Nasal cavity respiratory epithelium epithelial cell of viscerocranial mucosa (primary cell): ENCODE measurements at places on chromosomes 5 and 9. TPM values are rescaled to one million over a fixed set of nuclear protein-coding genes. Genes with fewer than 3 reads are reported as not detected.

Gene INSYN2B
- total RNA-seq = 0.07 and 1.4 TPM in 2 replicates

Gene ELP1
- total RNA-seq = 55.0 and 64.6 TPM in 2 replicates

Gene SLC4A9
- 0.07 and 0.34 TPM in 2 replicates for total RNA-seq

Gene ADAMTSL1
- 0.14 and 0.68 TPM in 2 replicates for total RNA-seq

Gene GHR
- total RNA-seq = 2.1 and 4.6 TPM in 2 replicates

Gene POU5F2
- total RNA-seq = 0.34 and 1.7 TPM in 2 replicates

Gene AQP3
- 72.8 and 110 TPM in 2 replicates for total RNA-seq

Gene GPR151
- not detected in 2 replicates for total RNA-seq

Gene C9orf50
- total RNA-seq = not detected in 2 replicates

Gene PITX1
- 84.1 and 191 TPM in 2 replicates for total RNA-seq

Gene DAB2IP
- total RNA-seq = 10.3 and 41.1 TPM in 2 replicates

Gene ANXA2R
- under 0.01 and 1.00 TPM in 2 replicates for total RNA-seq

Gene BTNL8
- total RNA-seq = not detected in 2 replicates

Gene ENTR1
- total RNA-seq = 61.6 and 77.6 TPM in 2 replicates

Gene GPR150
- total RNA-seq = under 0.01 and 0.21 TPM in 2 replicates

Gene HAVCR1
- total RNA-seq = not detected in 2 replicates

Gene EIF4E1B
- total RNA-seq = not detected in 2 replicates

Gene PCDHGA9
- total RNA-seq = 0.34 and 3.8 TPM in 2 replicates

Gene SGCD
- total RNA-seq = 0.14 TPM in 1 of 2 replicates, not detected in the other

Gene ZDHHC21
- total RNA-seq = 12.6 and 15.0 TPM in 2 replicates

Gene TICAM2
- total RNA-seq = under 0.01 and 0.50 TPM in 2 replicates

Gene EPB41L4A
- 5.8 and 9.8 TPM in 2 replicates for total RNA-seq

Gene LCP2
- not detected in 2 replicates for total RNA-seq

Gene PCDH12
- 0.34 and 0.57 TPM in 2 replicates for total RNA-seq

Gene PAX5
- under 0.01 TPM in 1 of 2 replicates, not detected in the other for total RNA-seq

Gene TLX3
- not detected in 2 replicates for total RNA-seq

Gene C5orf15
- total RNA-seq = 29.4 and 50.1 TPM in 2 replicates

Gene EQTN
- total RNA-seq = 0.14 TPM in 1 of 2 replicates, not detected in the other

Gene QSOX2
- total RNA-seq = 15.4 and 18.4 TPM in 2 replicates

Gene CDO1
- total RNA-seq = not detected in 2 replicates
